ENCODE measurements at places on chromosomes 2 and 18.

DNA sequence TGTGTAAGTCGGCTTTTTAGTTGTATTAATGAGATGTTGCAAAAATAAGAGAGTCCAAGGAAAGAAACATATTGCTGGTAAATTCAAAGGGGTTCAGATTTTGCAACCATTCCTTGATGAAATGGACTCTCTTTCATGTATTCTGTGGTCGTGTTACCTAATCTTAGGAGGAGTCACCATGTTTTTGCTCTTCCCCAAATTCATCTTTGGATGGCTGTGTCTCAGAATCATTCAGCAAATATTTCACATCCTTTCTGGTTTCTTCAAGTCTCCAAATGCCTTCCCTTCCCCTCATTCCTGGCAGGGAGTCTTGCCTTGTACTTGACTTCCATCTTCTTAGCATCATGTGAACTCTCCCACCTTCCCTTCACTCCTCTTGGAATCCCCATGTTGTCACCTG is 66.1 kb downstream of the PTPRM start:
- H3K4me1 ChIP-seq, result peaks cover 1% of the 10 kb centered on the region
- no peak for DNase-seq
- no peaks in the 10 kb centered on the region for H3K27me3 ChIP-seq
- H3K27ac ChIP-seq, result no peak overlapping the region
- no peak overlapping the region for H3K4me3 ChIP-seq

- no peaks in the 10 kb centered on the region for H3K36me3 ChIP-seq
- H3K4me1 ChIP-seq, result no peaks in the 10 kb centered on the region
- no peak overlapping the region for H3K4me3 ChIP-seq
- no peaks in the 10 kb centered on the region for H3K27me3 ChIP-seq
These were observed 78.2 kb downstream of the FBXO15 start for GRCh38 chr18:74069178-74070050.

DNA sequence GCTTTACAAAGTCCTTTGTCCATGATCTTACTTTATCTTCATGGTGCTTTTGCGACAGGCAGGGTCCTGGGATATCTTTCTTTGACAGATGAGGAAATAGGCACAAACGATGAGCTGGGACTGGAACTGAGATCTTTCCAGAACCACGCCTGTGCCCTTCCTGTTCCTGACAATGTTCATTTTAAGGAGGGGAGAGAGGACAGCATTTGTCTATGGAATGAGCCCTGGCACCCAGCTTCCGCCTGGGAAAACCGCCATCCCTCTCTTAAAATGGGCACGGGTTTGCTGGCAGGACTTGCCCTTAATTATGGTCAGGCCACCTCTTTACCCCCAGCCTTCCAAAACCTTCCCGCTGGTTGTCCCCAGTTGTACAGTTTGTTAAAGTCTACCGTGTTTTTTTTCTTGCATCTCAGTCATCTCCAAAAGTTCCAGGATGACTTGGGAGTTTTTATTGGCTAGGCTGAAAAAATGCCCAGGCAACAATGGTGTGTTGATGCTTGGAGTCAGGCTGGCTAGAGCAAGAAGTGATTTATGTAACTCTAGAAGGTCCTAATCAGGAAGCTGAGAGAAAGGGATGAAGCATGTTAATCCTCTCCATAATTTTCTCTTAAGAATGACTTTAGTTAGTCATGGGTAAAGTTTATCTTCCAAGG is 264.9 kb upstream of the EPAS1 start:
- DNase-seq, result no peak
- H3K36me3 ChIP-seq, result no peaks in the 10 kb centered on the region
- peaks cover 2% of the 10 kb centered on the region for H3K4me1 ChIP-seq
- H3K4me3 ChIP-seq, result no peak overlapping the region
- H3K27ac ChIP-seq, result no peak overlapping the region
- no peaks in the 10 kb centered on the region for H3K27me3 ChIP-seq

- peak; percentile 84 for DNase-seq
- H3K4me3 ChIP-seq, result no peak overlapping the region
- no peaks in the 10 kb centered on the region for H3K27me3 ChIP-seq
- no peaks in the 10 kb centered on the region for H3K36me3 ChIP-seq
- no peak overlapping the region for H3K27ac ChIP-seq
These were observed 25.4 kb upstream of the CHN1 start for GRCh38 chr2:175030380-175031271.

- no peak overlapping the region for H3K4me3 ChIP-seq
- peaks cover 68% of the 10 kb centered on the region for H3K27me3 ChIP-seq
- H3K36me3 ChIP-seq, result no peaks in the 10 kb centered on the region
- no peaks in the 10 kb centered on the region for H3K4me1 ChIP-seq
- DNase-seq, result no peak
These were observed 115.8 kb upstream of the SIX3 start for GRCh38 chr2:44825702-44826101.

DNA sequence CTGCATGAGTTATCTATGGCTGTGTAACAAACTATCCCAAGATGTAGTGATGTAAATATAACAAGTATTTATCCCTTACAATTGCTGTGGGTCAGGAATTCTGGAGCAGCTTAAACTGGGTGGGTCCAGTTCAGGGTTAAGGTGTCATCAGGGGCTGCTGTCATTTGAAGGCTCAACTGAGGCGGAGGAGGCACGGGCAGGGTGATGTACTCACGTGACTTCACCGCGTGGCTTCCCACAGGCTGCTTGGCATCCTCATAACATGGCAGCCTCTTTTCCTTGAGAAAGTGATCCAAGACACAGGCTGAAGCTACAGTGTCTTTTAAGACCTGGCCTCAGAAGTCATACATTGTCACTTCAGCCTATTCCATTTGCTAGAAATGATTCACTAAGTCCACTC is 125.8 kb downstream of the PTGR3 start:
- no peaks in the 10 kb centered on the region for H3K4me1 ChIP-seq
- no peaks in the 10 kb centered on the region for H3K36me3 ChIP-seq
- no peaks in the 10 kb centered on the region for H3K27me3 ChIP-seq

DNA sequence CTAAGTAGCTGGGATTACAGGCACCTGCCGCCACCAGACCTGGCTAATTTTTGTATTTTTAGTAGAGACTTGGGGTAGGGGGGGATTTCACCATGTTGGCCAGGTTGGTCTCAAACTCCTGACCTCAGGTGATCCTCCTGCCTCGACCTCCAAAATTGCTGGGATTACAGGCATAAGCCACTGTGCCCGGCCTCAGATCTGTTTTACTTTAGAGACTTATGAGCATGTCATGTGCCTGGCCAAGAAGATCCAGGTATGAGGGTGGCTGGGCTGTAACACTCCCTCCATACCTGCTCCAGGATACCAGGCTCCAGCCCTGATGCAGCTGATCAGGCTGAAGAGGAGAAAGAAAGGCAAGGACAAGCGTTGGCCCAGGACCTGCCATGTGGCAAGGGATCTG is 125.0 kb downstream of the LPIN1 start:
- no peak for DNase-seq
- peaks cover under 1% of the 10 kb centered on the region for H3K4me1 ChIP-seq

GRCh38 chr2:224870341-224870740 is 154.2 kb upstream of the CCDC195 start:
- H3K27me3 ChIP-seq, result no peaks in the 10 kb centered on the region
- no peak overlapping the region for H3K4me3 ChIP-seq
- DNase-seq, result no peak
- no peak overlapping the region for H3K27ac ChIP-seq
- H3K4me1 ChIP-seq, result no peaks in the 10 kb centered on the region

GRCh38 chr2:16513626-16514025 is 152.0 kb downstream of the CYRIA start:
- DNase-seq, result no peak
- no peak overlapping the region for H3K27ac ChIP-seq
- peaks cover 73% of the 10 kb centered on the region for H3K27me3 ChIP-seq
- no peak overlapping the region for H3K4me3 ChIP-seq

GRCh38 chr2:236694146-236694888 is 124.7 kb downstream of the ACKR3 start:
- H3K27me3 ChIP-seq, result peaks cover 13% of the 10 kb centered on the region
- peaks cover 17% of the 10 kb centered on the region for H3K4me1 ChIP-seq
- H3K27ac ChIP-seq, result no peak overlapping the region
- H3K36me3 ChIP-seq, result no peaks in the 10 kb centered on the region
- no peak overlapping the region for H3K4me3 ChIP-seq

- H3K4me3 ChIP-seq, result no peak overlapping the region
- H3K36me3 ChIP-seq, result no peaks in the 10 kb centered on the region
- H3K27ac ChIP-seq, result no peak overlapping the region
- no peaks in the 10 kb centered on the region for H3K4me1 ChIP-seq
- no peaks in the 10 kb centered on the region for H3K27me3 ChIP-seq
These were observed 288.6 kb downstream of the SETBP1 start for GRCh38 chr18:44969214-44969795.

DNA sequence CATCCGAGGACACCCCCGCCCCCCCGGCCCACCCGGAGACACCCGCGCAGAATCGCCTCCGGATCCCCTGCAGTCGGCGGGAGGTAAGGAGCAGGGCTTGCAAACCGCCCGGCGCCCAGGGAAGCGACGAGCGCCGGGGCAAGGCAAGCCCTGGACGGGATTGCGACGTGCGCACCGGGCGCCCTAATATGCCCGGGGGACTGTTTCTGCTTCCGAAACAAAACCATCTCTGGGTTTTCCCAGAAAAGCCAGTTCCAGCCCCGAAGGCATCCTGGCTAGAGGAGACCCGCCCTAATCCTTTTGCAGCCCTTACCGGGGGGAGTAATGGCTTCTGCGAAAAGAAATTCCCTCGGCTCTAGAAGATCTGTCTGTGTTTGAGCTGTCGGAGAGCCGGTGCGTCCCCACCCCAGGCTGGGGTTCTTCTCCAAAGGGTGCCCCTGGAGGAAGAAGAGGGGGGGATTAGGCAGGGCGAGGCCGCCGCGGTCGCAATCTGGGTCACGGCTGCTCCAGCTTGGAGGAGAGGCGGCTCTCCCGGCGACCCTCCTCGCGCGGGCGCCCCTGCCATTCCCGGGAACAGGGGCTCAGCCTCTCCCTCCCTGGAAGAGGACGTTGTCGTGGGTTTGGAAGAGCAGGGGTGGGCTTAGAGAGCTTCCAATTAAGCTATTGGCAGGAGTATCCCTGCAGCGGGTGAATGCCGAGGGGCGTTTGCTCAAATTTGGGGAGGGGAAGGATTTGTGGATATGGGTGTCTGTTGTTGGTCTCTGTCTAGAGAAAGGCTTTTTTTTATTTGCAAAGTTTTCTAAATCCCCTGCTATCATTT is 521 bp downstream of the MYCN start:
- no peak overlapping the region for H3K27ac ChIP-seq
- no peak overlapping the region for H3K4me3 ChIP-seq
- peaks cover 34% of the 10 kb centered on the region for H3K4me1 ChIP-seq
- peaks cover 72% of the 10 kb centered on the region for H3K27me3 ChIP-seq

- H3K27me3 ChIP-seq, result no peaks in the 10 kb centered on the region
These were observed 69.3 kb upstream of the FN1 start for GRCh38 chr2:215505044-215505786.

- no peaks in the 10 kb centered on the region for H3K36me3 ChIP-seq
- peaks cover 2% of the 10 kb centered on the region for H3K4me1 ChIP-seq
- no peak overlapping the region for H3K27ac ChIP-seq
- H3K27me3 ChIP-seq, result peaks cover 7% of the 10 kb centered on the region
These were observed 108.5 kb downstream of the CDCA7 start for GRCh38 chr2:173462892-173463840.

- peaks cover 4% of the 10 kb centered on the region for H3K4me1 ChIP-seq
- H3K4me3 ChIP-seq, result no peak overlapping the region
- H3K27ac ChIP-seq, result no peak overlapping the region
- no peaks in the 10 kb centered on the region for H3K27me3 ChIP-seq
- peak; percentile 87 for DNase-seq
These were observed 89.9 kb downstream of the GULP1 start for GRCh38 chr2:188381614-188382013.

DNA sequence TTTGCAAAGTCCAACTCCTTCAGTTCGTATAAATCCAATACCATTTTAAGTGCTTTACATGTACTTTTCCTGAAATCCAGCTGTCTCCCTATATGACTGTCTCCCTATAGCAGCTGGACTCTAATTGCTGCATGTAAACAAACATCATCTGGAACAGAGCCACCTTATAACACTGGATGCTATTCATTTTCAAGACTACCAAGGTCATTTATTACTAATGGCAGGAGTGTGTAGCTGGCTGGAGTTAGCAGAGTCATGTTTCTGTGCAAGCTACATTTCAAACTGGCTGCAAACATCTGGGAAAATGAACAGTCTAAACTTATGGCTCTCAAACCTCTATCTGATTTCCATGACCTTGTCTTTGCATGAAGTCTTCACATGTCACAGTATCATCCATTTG is 575.2 kb downstream of the PIK3C3 start:
- H3K4me3 ChIP-seq, result no peak overlapping the region
- no peak for DNase-seq
- H3K36me3 ChIP-seq, result no peaks in the 10 kb centered on the region
- peaks cover 1% of the 10 kb centered on the region for H3K4me1 ChIP-seq
- H3K27me3 ChIP-seq, result no peaks in the 10 kb centered on the region

DNA sequence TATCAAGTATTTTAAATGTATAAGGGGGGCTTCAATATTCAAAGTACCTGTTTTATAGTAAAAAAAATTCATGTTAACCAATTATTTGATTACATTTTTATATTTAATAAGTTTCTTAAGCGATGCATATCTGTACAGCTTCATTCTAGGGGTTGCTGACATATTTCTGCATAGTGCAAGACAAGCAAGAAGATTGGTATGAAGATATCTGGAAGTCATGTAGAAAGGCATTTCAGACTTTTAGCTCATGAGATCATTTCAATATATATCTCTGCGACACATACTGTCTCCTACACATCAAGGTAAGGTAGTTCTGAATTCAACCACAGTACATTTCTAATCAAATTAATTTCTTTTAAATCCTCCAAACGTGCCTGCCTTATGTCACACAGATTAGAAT is 73.1 kb downstream of the MEMO1 start:
- H3K27ac ChIP-seq, result no peak overlapping the region
- H3K4me3 ChIP-seq, result no peak overlapping the region
- no peaks in the 10 kb centered on the region for H3K4me1 ChIP-seq
- peaks cover 31% of the 10 kb centered on the region for H3K36me3 ChIP-seq
- H3K27me3 ChIP-seq, result no peaks in the 10 kb centered on the region
- peak; percentile 9 for DNase-seq

- no peak overlapping the region for H3K4me3 ChIP-seq
- H3K4me1 ChIP-seq, result peaks cover 5% of the 10 kb centered on the region
- no peaks in the 10 kb centered on the region for H3K36me3 ChIP-seq
- H3K27me3 ChIP-seq, result no peaks in the 10 kb centered on the region
- no peak overlapping the region for H3K27ac ChIP-seq
- DNase-seq, result no peak
These were observed 386.7 kb downstream of the TGIF1 start for GRCh38 chr18:3836483-3837335.

GRCh38 chr2:224543939-224544338 is 41.2 kb downstream of the CUL3 start:
- DNase-seq, result no peak
- no peak overlapping the region for H3K4me3 ChIP-seq
- no peak overlapping the region for H3K27ac ChIP-seq
- peaks cover 5% of the 10 kb centered on the region for H3K4me1 ChIP-seq

DNA sequence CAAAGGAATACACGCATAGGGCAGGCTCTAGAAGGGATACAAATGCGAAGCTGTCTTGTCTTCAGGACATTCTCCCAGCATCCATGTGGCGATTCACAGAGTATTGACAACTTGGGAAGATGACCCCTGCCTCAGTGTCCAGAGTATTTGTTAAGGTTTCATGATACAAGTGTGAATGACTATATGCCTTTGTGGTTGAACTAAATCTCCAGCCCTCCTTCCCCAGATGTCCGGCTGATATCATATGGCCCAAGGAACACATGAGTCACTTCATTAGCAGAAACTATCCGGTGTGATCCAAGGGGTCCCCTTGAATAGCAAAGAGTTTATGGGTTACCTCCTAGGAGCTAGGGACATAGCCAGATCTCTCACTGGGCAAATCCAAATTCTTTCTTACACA is 151.0 kb downstream of the INSIG2 start:
- DNase-seq, result no peak
- H3K4me1 ChIP-seq, result no peaks in the 10 kb centered on the region
- H3K27ac ChIP-seq, result no peak overlapping the region

- DNase-seq, result peak; percentile 3
- peaks cover 12% of the 10 kb centered on the region for H3K27me3 ChIP-seq
- peak overlapping the region; percentile 99 for H3K27ac ChIP-seq
- peaks cover 20% of the 10 kb centered on the region for H3K4me1 ChIP-seq
These were observed 101.0 kb downstream of the TTC32 start for GRCh38 chr2:19800796-19801195.

All from mesenchymal stem cell (in vitro differentiated cells and primary cell).